GM12864 (cell line): ENCODE measurements at places on chromosomes 12 and 14.

- no peak for DNase-seq
Observed at GRCh38 chr12:132030367-132031038, 80.8 kb downstream of the EP400 start.

DNA sequence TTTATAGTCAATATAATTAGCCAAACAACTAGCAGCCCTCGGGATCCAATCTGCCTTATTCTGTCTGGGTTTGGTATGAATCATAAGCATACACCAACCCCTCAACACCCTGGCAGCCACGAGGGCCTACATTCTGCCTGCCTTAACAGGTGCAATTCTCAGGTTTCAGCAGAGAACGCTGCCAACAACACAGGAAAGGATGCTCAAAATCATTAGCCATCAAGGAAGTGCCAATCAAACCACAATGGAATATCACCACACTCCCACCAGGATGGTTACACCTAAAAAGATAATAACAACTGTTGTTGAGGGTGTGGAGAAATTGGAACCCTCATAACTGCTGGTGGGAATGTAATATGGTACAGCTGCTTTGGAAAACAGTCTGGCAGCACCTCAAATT lies 122.8 kb downstream of the TTC7B start:
- no peak for DNase-seq

GRCh38 chr12:109605016-109605415 lies 31.4 kb downstream of the MVK start:
- no peak for DNase-seq

- DNase-seq: peak; percentile 19
Observed at GRCh38 chr12:26271889-26272492, 76.6 kb downstream of the SSPN start.

DNA sequence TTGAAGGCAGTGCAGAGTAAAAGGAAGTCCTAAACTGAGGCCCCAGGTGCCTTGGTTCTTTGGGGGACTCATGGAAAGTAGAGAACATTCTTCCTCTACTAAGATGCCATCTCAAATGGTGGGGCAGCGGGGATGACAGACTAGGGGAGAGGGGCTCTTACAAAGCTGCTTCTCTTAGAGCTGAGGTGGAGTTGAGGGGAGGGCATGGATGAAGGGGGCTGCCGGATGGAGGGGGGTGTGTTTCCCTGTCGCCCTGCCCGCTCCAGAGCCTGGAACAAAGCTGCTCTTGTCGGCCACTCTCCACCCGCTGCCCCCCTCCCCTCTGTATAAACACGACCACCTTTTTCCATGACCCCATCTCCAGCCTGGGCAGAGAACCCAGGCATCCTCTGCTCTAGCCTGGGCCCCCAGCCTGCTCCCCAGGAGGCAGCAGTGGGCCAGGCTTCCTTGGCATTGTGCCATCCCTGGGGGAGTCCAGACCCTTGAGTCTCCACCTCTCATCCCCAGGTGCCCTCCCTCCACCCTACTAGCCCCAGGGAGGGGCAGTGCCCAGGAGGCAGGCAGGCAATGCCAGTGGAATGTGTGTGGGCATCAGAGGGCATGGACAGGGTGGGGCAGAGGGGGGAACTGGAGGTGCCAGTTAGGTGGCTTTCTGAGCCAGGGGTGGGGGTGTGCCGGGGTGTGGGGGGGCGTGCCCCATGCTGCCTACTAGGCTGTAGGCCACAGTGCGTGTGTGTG lies 1.7 kb downstream of the RARG start:
- DNase-seq: no peak

GRCh38 chr12:65364046-65364445 lies 85.6 kb downstream of the MSRB3 start:
- DNase-seq: no peak

- no peak for DNase-seq
Observed at GRCh38 chr14:88232771-88233170, 90.3 kb downstream of the KCNK10 start.

- DNase-seq: no peak
Observed at GRCh38 chr12:122651520-122652224, 51.5 kb downstream of the HCAR2 start.

- no peak for DNase-seq
Observed at GRCh38 chr14:23319746-23320583, 1.3 kb upstream of the PABPN1 start.

DNA sequence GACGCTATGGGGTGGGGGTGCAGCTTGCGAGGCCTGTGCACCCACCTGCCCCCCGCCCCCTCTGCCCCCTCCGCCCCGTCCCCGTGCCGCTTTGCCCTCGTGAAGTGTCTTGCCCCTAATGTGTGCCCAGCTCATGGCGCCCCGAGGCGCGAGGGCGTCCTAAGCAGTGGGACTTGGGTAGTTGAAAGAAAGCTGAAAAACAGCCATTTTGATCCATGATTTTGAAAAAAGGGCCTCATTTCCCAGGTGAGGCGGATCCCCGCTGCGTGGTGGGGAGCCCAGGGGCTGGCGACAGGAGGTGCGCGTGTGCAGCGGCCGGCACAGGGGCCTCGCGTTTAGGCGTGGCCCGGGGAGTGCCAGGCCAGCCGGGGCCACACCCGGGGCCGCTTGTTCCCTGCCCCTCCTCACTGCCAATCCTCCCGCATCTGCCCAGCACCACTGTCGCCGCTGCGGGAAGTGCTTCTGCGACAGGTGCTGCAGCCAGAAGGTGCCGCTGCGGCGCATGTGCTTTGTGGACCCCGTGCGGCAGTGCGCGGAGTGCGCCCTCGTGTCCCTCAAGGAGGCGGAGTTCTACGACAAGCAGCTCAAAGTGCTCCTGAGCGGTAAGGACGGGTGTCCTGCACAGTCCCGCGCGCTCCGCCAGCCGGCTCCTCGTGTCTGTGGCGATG lies 11.8 kb downstream of the ZFYVE21 start:
- no peak for DNase-seq

DNA sequence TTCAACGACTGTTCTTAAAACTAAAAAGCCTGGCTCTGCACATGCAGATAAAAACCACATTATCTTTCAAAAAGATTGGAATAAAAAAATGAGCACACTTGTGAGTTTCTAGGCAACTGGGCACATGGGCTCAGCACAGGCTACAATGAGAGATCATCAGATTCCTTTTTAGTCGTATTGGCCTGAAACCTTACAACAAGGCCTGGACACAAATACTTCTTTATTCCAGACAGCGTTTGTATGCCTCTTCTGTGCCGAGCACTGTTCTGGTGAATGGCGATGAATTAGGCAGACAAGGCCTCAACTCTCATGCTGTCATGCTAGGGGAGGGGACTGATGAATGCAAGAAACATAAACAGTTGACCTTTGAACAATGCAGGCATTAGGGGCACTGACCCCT lies 463.0 kb downstream of the AACS start:
- no peak for DNase-seq

DNA sequence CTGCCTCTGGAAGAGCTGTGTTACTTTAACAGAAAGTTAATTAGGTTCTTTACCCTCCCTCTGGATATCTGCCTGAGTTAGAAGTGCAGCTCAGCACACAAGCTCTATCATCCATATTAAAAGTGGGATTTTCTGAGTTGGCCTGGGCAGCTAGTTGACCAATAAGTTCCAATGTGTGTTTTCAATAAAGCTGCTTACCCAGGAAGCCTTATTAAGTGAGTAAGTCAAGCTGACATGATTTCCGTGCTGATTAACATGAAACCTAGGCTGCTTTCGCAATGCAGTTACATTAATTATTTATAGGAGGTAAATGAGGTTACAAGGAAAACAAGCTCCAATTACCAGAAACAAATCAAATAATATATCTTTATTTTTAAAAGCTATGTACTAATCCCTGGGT lies 4.8 kb downstream of the NEUROD4 start:
- no peak for DNase-seq

GRCh38 chr12:30624009-30624408 lies 71.7 kb downstream of the IPO8 start:
- DNase-seq: no peak

GRCh38 chr14:97276573-97276972 lies 479.4 kb downstream of the VRK1 start:
- DNase-seq: no peak

DNA sequence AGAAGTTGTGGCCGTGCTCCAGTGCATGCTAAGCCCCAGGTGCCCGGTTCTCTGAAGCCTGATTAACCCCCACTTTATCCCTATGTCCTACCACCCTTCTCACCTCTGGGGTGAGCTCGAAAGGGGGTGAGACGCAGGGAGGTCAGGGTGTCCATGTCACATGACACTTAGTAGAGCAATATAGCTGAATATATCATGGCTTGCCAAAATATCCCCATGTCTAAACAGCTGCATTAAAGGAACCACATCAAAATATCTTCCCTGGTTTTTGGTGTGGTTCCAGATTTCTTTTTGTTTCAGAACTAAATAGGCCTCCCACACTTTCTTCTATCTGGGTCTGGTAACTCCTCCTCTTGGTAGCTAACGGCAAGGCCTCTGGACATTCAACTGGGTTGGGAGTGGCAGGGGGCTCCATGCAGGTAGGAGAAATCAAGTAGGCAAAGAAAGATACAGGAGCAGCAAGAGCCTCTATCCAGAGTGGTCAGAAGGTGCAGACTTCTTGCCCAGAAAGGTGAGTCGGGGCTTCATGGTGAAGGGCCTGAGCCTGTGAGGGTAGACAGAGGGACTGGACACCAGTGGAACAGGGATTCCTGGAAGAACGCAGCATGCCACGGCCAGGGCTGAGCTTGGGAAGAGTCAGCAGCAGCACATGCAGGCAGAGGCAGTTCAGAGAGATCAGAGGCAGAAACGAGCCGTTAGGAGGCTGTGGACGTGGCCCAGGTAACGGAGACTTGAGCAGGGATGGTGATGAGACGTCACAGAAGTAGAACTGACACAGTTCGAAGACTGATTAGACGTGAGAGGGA lies 202.8 kb upstream of the DIO3 start:
- DNase-seq: no peak
